ENCODE measurements at places on chromosomes 4 and X. TPM values are rescaled to one million over a fixed set of nuclear protein-coding genes. Genes with fewer than 3 reads are reported as not detected.
A peak's percentile ranks its signal among the peaks of the same experiment; 100 is the strongest.

DNA sequence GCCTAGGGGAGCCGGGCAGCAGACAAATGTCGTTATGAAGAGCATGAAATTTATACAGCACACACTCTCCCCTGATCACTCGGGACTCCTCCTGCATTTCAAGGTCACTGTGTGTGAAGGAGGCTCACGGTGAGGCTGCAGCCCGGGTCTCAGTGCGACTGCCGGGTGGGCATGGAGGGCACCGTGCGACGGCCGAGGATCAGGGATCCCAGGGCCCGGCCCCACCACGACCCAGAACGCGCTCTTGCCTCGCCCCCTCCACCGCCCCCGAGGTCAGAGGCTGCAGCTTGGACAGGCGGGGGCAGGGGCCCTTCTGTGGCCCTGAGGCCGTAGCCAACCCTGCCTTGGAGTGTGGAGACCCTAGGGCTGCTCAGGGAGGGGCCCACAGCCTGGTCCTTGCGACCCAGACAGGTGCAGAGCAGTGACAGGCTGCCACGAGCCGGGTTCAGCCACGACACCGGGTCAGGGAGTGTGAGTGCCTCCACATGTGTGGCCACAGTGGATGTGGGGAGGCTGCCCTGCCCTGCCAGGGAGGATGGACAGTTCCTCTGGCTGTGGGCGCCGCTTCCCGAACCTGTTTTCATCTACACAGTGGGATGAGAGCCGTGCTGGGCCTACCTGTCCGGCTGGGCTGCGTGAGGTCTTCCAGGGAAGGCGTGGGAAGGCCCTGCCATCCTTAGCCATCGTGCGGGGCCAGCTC, 89.3 kb upstream of the NKX1-1 start:
- no peak for DNase-seq

DNA sequence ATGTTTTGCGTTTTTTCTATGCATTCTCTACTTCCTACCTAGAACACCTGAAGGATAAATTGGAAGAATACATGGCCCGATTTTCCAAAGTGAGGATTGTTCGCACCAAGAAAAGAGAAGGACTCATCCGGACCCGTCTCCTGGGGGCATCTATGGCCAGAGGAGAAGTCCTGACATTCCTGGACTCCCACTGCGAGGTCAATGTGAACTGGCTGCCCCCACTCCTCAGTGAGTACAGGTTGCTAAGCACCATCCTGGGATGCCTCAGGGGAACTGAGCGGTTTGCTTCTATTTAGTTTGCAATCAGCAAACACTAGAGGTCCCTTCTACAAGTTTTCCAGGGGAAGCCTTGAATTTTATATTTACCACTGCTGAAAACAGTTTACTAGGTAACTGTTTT, 359.3 kb upstream of the GALNT7 start:
- no peak for DNase-seq

GRCh38 chrX:41604766-41605543, 83.8 kb upstream of the GPR34 start:
- no peak for DNase-seq

DNA sequence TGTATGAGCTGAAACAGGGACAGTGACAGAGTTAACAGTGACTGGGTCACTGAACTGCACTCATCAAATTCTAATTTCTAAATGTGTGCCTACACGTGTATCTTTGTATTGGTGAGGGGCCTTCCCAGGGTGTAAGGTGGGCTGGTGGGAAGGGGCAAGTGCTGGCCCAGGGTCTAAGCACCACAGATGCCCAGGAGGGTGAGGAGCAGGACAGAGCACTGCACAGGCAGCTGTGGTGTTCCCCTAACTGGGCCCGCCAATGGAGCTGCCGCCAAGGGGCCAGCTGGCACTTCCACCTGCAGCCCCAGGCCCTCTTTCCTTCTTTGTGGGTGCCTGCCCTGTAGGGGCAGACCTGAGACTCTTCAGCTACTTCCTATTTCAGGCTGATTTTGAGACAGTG, 349.9 kb downstream of the ARHGAP10 start:
- no peak for DNase-seq

- peak; percentile 29 for DNase-seq
Observed at GRCh38 chr4:165378745-165379677, at the start of gene CPE. CPE (plus strand) TSS chr4:165379008; CDS start chr4:165379222, 214 bp downstream.

GRCh38 chrX:137432609-137433008, 133.3 kb upstream of the ZIC3 start:
- no peak for DNase-seq

DNA sequence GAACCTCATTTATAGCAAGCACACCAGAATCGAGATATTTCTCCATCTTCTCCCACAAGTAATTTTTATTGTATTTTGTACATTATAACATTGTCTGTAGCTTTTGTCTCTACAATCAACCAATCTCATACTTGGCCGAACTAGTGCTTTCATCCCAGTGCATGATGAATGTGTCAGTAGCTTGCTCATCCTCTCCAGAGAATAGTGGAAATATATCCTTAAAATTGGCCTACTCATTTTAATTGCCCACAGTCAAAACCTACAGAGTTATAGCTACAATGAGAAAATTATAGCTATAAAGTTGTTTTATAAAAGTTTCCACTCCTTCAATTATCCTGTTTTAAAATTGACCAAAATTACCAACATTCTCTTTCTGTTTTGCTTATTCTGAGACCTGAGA, 103.8 kb downstream of the MAPK10 start:
- DNase-seq: no peak

Gene TIGD4
- total RNA-seq: not detected

Gene CSTF2
- 7.2 TPM for total RNA-seq
